Activated CD4-positive, alpha-beta T cell treated with anti-CD3 and anti-CD28 coated beads for 36 hours (primary cell): ENCODE measurements at places on chromosomes 5 and 9. TPM values are rescaled to one million over a fixed set of nuclear protein-coding genes. Genes with fewer than 3 reads are reported as not detected.

The C5orf58 gene
- not detected for total RNA-seq

The SLC34A1 gene
- total RNA-seq = 0.14 TPM

- DNase-seq = no peak
Measured at GRCh38 chr5:359301-359897, 37.9 kb downstream of the AHRR start.

DNA sequence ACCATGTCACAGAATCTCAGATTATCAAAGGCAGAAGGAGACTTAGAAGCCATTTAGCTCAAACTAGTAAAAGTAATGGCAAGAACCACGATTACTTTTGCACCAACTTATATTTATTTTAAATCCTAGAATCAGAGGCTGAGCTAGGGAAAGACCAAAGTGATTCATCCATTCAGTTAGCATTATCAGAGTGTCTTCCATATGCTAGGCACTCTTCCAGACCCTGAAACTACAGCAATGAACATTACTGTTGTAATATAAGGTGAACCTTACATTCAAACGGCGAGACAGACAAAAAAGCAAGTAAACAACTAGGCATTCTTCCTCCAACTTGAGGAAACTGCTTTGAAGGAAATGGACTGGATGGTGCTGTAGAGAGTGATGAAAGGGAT, 7.9 kb downstream of the PDE6A start:
- DNase-seq = no peak

DNA sequence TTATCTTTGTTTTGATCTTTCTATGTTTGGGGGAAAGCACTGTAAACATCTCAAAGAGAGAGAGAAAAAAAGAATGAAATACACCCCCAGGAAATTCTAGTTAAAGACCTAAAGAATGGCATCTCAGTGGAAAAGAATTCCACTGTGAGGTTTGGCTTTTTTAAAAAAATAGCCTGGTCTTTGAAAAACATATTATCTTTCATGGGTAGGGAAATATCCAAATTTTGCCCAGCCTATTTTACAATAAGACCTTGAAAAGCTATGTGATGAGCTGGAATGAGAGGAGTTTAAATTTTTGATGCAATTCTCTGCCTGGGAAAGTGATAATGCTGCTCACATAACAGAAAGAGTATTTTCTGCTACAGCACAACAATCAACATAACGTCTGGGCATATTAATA, 348.1 kb upstream of the WWC1 start:
- DNase-seq = no peak

DNA sequence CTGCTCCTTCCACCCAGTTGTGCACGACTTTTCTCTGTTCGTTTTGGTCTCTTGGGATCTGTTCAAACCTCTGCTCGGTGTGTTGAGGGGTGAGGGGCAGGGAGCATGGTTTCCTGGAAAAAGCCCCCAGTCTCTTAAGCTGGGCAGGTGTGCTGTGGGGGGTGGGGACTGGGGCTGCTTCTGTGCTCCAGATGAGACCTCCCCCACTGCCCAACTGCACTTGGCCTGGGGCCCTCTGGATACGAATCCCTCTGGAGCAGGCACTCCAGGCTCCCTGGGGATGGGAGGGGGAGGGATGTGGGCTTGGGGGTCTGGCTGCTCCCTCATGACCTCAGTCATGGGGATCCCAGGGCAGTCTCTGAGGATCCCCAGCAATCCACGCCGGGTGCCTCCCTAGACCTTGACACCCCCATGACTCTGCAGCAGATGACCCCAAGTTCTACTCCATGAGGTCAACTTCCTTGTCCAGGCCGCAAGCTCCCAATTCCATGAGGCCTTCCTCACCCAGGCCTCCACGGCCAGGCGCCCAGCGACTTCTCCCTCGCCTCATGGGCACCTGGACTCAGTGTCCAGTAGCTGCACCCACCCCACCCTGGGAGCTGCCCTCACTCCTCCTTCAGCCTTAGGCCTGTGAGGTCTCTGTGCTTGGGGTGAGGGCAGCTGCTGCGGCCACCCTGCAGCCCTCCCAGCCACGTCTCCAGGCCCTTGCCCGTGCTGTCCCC, 5.9 kb upstream of the AHRR start:
- DNase-seq = no peak

- DNase-seq = no peak
Measured at GRCh38 chr5:99141534-99142128, 212.8 kb upstream of the CHD1 start.

- DNase-seq = no peak
Measured at GRCh38 chr5:163221581-163221980, 215.8 kb upstream of the CCNG1 start.

DNA sequence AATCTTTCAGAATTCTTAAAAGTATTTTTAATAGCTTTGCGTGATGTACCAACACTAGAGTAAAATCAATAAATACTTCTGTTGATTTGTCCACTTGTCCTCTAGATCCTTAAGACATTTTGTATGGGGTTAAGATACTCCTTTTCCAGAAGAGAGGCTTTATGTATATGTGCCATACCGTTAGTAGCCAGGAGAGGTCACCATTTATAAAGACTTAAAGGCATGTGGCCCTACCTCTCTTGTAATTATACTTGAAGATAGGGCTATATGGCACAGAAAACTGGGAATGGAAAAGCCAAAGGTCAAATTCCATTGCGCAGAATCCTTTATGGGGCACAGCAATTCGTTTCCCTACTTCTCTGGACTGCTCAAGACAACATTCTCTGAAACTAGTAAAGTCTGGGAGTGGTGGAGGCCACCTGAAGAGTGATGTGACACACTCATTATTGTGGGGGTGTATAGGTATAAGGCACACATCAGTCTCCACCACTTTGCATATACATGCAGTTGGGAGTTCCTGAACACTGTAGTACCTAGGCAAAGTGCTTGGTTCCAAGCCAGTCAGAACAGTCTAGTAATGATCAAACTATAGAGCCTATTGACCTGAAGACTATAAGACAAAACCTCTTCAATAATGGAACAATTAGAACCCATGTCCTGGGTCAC, 140.1 kb upstream of the FBXL17 start:
- DNase-seq = no peak

GRCh38 chr5:140400730-140401361, 787 bp upstream of the ANKHD1 start:
- peak; percentile 91 for DNase-seq

DNA sequence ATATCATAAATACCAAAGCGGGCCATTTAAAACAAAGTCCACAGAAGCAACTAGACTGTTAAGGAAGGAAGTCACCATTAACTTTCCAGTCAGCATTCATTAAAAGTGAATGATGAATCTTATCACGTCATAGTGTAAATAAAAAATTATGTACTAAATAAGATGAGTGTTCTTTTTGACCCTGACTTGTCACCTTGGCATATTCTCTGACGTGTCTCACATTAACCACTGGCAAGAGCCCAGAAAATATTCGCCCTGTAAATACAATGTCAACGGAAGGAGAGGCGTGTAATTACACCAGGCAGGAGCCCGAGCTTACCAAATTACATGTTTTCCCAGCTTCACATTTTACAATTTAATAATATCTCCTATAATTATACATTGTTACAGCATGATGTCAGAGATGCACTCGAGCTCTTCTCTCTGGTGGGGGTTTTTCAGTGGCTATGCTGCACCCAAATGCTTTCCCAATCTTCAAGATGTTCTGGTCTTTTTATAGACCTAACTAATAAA, 29.3 kb upstream of the UBE2QL1 start:
- no peak for DNase-seq

DNA sequence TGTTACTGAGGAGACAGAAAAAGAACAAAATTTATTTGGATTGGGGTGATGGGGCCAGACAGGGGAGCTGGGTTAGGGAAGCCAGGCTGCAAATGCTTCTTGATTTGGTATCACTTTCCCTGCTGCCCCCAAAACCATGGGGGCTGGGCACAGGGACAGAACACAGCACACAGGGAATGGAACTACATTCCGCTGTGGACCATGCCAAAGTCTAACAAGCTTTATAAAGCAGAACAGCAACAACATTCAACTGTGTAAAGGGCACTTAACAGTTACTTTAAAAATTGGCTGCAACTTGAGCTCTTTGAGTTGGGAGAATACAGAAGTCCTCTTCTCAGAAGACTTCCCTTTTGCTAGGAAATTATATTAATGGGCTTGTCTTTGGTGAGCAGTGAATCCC, 23.8 kb downstream of the C5orf58 start:
- DNase-seq = no peak

DNA sequence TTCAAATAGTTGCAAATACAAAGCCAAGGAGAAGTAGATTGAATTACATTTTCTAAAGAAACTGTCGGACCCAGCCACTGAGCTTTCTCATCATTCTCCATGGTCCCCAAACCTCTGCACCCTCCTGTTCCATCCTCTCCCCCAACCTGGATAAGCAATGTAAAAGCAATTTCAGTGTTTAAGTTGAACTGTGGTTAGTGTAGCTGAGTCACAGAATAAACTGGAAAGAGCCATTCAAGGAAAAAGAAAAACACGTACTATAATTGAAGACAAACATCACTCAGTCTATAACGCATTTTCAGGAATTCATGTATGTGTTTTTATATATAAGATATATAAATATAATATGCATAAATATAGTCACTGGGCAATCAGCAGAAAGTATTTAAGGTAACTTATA, 54.1 kb upstream of the TMEM161B start:
- no peak for DNase-seq

- no peak for DNase-seq
Measured at GRCh38 chr9:117300371-117301110, 114.3 kb downstream of the ASTN2 start.
